Mesothelial cell of epicardium (in vitro differentiated cells): ENCODE measurements at places on chromosomes 16 and 17.

- DNase-seq = no peak
These were observed 1.9 kb upstream of the PRRT2 start for GRCh38 chr16:29809850-29810698.

- no peak for DNase-seq
These were observed 16.3 kb downstream of the ANKFY1 start for GRCh38 chr17:4247361-4247970.

DNA sequence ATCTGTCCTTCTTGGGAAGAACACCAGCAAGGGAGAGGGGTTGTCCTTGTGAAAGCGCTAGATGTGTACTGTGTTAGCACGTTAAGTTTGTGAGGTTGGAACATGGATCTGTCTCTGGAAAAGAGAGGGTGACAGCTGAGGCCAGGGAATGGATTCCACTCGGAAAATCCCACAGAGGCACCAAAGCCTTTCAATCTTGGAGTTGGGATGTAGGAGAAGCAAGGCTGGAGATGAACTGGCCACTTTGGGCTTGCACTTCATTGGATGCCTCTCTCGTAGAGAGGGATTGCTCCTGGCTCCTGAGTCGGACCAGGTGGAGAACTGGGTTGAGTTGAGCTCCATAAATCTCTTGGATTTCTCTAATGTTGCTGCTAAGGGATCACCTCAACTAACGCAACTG, 67.2 kb downstream of the CCDC182 start:
- DNase-seq = no peak

DNA sequence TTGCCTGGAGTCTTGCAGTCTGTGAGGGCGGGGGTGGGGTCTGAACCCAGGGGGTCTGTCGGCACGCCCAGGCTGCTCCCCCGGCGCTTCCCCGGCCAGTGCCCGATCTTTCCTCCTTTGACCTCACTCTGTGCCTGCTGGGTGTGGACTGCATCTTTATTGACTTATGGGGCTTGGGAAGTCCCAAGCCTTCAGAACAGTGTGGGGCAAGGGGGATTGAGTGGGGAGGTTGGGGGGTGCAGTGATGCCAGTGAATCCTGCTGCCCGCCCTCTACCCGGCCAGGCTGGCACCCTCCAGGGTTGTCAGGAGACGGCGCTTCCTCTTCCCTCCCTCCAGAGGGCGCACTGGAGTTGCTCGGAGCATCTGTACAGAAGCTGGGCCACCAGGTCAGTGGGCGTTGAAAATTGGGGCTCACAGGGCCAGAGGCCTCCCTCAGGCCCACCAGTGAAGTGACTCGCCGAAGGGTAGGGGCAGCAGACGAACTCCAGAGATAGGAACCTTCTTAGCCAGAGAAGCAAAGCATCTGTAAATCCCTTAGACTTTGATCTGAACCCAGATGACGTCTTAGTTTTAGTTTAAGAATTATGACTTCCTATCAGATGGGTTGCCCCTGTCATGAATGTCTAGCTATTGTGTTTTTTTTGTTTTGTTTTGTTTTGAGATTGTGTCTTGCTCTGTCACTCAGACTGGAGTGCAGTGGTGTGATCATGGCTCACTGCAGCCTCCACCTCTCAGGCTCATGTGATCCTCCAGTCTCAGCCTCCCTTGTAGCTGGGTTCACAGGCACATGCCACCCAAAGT, 184.8 kb upstream of the CIBAR2 start:
- no peak for DNase-seq

DNA sequence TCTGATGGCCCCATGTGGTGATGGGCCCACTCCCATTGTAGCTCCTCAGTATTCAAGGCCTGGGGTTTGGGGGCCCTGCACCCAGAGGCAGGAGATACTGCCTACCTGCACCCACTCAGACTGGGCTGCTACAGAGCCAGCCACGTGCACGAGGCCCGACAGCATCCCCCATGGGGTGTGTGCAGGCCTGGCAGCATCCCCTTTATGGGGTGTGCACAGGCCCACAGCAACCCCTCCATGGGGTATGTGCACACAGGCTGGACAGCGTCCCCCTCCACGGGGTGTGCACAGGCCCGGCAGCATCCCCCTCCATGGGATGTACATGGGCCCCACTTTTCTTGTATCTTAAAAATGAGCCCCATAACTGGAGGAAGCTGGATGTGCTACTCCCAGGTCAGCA, 156.0 kb downstream of the RBFOX3 start:
- no peak for DNase-seq

- DNase-seq = no peak
These were observed 16.3 kb upstream of the BCAR1 start for GRCh38 chr16:75267631-75268264.

- DNase-seq = no peak
These were observed 2.0 kb upstream of the PCTP start for GRCh38 chr17:55748841-55749240.
